ENCODE measurements at places on chromosomes 7 and 10.

DNA sequence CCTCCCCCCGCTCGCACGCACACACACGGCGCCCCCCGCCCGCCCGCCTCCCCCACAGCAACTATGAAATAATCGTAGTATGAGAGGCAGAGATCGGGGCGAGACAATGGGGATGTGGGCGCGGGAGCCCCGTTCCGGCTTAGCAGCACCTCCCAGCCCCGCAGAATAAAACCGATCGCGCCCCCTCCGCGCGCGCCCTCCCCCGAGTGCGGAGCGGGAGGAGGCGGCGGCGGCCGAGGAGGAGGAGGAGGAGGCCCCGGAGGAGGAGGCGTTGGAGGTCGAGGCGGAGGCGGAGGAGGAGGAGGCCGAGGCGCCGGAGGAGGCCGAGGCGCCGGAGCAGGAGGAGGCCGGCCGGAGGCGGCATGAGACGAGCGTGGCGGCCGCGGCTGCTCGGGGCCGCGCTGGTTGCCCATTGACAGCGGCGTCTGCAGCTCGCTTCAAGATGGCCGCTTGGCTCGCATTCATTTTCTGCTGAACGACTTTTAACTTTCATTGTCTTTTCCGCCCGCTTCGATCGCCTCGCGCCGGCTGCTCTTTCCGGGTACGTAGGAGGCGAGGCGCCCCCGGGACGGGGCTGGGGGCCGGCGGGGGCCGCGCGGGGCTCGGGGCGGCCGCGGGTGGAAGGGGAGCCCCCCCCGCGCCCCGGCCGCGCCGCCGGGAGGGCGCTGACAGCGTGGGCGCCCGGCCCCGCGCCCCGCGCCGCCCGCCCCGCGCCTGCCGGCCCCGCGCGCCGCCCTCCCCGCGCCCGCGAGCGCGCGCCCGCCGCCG lies 441 bp downstream of the BMI1 start:
- DNase-seq, result peak; percentile 73

DNA sequence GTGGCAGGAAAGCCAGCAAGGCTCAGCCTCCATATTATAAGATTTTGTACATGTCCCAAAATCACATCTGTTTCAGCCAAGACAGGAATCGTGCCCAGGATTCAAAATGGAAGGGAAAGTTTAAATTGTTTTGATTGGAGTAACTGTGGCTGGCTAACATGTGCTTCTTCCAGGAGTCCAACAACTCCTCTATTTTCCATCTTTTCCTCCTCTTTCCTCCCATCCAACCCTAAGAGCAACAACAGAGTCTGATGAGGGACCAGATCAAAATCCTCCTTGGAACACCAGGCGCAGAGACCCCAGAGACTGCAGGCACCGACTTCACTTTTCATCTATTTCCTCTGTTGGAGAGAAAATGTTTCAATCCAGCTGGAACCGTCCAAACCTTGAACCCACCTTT lies 36.0 kb upstream of the SVIL start:
- DNase-seq, result no peak

GRCh38 chr10:34607894-34608293 lies 207.2 kb downstream of the PARD3 start:
- no peak for DNase-seq

- DNase-seq, result no peak
Measured at GRCh38 chr10:89789188-89789877, 87.9 kb downstream of the KIF20B start.

DNA sequence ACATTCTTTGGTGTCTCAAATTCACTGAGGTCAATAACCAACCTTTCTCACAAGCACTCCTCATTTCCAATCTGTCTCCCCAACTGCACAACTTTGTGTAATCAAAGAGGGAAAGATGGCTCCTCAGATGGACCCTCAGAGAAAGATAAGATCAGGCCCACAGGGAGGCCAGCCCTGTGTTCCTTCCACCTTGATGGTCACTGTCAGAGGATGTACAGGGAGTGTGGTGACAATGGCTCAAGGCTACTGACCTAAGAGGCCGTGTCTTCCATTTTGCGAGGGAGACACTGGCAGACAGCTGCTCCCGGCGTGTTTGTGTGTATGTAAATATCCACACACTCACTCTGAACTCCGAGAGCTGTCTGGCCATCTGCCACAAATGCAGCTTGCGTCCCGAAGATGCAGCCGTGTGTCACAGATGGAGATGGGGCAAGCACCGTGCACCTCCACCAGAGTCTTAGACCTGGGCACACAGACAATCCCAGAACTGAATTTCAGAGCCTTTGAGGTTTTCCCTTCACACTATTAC lies 712.1 kb upstream of the NRP1 start:
- DNase-seq, result no peak

DNA sequence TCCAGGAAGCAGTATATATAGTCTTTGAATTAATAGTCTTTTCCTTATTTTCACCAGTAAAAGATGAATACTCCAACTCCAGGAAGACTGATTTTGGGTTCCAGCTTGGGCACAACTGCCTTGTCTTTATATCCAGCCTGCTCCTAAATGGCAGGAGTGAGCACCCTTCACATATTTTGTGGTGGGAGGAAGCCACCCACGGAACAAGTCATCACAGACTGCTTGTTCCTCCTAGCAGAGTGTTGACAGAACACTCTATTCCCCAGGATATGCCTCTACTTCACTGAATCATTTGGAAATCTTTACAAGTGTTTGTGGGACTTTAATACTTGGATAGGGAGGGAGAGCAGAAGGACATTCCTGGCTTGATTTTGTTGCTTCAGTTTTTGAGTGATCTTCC lies 31.7 kb downstream of the ITPRID1 start:
- no peak for DNase-seq

DNA sequence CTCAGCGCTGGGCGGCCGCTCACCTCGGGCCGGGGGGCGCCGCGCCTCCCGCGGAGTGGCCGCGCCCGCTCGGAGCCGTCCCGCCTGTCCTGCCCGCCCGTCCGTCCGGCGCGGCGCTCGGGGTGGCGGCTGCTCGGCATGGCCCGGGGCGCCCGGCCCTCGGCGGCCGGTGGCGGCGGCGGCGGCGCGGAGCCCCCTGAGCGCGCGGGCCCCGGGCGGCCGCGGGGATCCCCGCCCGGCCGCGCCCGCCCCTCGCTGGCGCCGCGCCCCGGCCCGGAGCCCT lies 338 bp downstream of the SDK1 start:
- DNase-seq, result peak; percentile 32

DNA sequence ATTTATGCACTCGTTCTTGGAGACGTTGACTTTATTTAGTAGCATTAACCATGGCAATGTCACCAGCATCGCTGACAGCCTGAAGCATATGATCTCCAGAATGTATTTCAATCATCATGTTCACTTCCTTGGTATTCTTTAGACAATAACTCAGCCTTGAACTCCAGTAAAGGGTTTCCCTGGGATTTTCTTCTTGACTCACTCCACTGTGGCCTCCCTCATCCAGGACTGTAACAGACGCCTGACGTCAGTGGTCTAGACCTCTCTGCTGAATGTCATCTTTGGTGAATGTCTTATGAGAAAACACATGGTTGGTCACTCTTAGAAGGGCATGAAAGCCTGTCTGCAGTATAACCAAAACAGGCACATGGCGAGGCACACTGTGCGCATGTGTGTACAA lies 64.4 kb downstream of the EGFR start:
- no peak for DNase-seq

DNA sequence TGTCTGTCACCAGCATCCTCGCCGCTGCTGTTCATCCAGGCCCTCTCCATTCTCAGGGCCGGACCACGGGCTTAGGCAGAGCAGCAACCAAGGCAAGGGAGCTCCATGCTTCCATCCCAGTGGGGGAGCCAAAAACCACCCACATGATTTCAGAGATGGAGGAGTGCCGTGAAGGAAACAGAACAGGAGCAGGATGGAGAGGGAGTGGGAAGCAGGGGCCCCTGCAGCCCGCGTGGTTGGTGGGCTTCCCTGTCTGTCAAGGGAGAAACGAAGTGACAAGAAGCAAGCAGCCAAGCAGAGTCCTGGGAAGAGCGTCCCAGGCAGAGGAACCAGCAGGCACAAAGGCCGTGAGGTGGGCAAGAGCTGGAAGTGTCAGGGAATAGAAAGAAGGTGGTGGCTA lies 95.7 kb downstream of the SLIT1 start:
- DNase-seq, result no peak

GRCh38 chr7:31720366-31720765 lies 33.4 kb downstream of the PPP1R17 start:
- DNase-seq, result no peak

GRCh38 chr7:137935884-137936508 lies 65.9 kb downstream of the CREB3L2 start:
- no peak for DNase-seq

GRCh38 chr7:91852263-91852741 lies 28.2 kb downstream of the MTERF1 start:
- no peak for DNase-seq

- no peak for DNase-seq
Measured at GRCh38 chr10:42888504-42889095, 106.0 kb downstream of the BMS1 start.

DNA sequence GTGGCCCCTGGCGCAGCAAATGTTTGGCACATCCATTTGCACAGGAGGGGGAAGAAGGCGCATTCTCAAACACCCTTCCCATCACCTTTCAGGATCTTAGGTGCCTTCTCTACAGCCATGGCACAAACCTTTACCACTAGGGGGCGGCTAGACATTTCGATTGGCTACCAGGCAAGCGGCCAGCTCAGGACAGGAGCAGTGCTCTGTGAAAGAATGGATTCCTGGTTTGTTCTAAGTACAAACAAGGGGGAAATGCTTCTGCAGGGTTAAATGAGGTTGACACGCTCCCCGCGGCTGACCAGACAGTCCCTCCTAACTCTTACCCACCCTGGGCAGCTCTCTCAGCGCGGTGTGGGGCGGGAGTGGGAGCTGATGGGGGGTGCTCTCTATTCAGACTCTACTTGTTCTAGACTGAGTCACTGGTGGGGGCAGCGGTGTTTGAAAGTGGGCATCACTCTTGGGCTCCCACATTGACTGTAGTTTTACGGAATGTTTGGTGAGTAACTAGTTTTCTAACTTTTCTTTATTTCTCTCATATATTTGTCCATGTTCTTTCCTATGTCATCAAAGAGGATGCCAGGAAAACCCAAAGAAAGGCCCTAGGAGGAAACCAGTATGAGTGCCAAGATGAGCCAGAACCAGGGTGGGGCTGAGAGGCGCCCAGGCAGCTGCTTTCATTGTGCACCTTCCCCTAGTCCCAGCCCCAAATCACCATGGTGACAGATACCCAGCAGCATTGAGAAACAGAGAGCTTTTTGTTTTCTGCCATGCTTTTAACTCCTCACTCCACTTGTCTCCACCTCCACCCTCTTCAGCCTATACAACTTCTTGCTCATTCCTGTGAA lies 61.4 kb upstream of the GPR158 start:
- DNase-seq, result no peak

DNA sequence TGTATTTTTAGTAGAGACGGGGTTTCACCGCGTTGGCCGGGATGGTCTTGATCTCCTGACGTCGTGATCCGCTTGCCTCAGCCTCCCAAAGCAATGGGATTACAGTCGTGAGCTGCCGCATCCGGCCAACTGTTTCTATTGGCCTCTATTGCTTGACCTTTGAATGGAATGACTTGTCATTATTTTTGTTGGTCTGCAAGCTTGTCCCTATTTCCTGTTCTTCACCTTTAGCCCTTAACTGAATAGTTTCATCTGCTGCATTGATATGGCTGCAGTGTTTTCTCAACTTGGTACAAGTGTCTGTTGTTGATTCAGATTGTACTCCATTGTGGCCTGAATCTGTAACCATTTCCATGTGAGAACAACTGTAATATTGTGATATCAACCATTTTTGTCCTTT lies 105.5 kb downstream of the POLL start:
- DNase-seq, result no peak

GRCh38 chr7:22375359-22376048 lies 18.6 kb upstream of the RAPGEF5 start:
- no peak for DNase-seq

All from activated CD4-positive, CD25-positive, alpha-beta regulatory T cell treated with anti-CD3 and anti-CD28 coated beads, Interleukin-2, amount 50 U/mL, for 72 hours (primary cell).